ENCODE measurements at places on chromosomes 7 and 10.

- DNase-seq: no peak
Measured at GRCh38 chr10:58010073-58010702, 257.5 kb downstream of the IPMK start.

GRCh38 chr7:50317697-50318669 lies 13.5 kb downstream of the IKZF1 start:
- DNase-seq: no peak

- DNase-seq: no peak
Measured at GRCh38 chr7:128458956-128459355, 3.3 kb downstream of the HILPDA start.

- DNase-seq: no peak
Measured at GRCh38 chr10:122575776-122576175, 15.2 kb downstream of the DMBT1 start.

- no peak for DNase-seq
Measured at GRCh38 chr7:112362053-112362650, 88.1 kb upstream of the IFRD1 start.

DNA sequence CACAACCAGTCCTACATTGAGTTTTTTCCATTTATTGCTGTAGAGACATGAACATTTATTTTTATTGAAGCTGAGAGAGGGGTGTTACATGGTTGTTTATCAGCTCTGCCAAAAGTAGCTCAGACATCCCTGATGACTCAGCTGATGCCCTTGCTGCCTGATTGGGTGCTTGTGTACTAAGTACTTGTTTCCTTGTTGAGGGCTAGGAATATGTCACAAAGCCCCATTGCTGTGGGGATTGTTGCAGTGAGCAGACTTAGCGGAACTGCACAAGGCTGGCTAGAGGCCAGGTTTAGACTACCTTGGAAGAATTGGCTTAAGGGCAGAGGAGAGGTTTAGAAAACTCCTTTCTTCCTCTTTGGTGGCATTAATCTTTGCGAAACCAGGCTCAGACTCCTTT lies 110.6 kb downstream of the AUTS2 start:
- DNase-seq: no peak

GRCh38 chr10:79342811-79343561 lies 4.3 kb upstream of the PPIF start:
- DNase-seq: no peak

GRCh38 chr10:30420266-30420665 lies 13.7 kb upstream of the MAP3K8 start:
- DNase-seq: no peak

GRCh38 chr10:34405611-34406462 lies 409.3 kb downstream of the PARD3 start:
- DNase-seq: no peak

DNA sequence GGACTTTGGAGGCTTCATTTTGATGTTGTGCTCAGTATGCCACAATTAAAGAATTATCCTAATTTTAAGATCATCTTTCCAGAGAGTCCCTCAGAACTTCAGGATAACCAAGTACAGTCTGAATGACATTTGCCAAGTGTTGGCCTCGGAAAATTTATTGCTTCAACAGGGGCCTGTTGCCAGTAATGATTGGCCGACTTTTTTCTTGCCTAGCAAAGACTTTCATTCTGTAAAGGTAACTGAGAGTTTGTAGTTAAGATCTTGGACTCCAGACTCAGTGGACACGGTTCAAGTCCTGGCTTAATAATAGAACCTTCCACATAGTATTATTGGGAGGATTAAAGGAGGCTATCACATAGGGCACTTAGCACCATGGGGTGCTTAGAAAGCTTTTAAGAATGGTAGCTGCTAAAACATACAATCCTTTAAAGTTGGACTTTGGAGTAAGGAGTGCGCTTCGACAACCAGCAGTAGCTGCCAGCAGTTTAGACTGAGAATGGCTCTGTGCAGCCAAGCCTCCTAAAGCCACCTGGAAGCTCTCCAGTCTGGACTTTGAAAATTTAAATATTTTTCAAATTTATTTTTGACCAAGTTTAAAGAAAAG lies 90.0 kb downstream of the PLCE1 start:
- DNase-seq: no peak

DNA sequence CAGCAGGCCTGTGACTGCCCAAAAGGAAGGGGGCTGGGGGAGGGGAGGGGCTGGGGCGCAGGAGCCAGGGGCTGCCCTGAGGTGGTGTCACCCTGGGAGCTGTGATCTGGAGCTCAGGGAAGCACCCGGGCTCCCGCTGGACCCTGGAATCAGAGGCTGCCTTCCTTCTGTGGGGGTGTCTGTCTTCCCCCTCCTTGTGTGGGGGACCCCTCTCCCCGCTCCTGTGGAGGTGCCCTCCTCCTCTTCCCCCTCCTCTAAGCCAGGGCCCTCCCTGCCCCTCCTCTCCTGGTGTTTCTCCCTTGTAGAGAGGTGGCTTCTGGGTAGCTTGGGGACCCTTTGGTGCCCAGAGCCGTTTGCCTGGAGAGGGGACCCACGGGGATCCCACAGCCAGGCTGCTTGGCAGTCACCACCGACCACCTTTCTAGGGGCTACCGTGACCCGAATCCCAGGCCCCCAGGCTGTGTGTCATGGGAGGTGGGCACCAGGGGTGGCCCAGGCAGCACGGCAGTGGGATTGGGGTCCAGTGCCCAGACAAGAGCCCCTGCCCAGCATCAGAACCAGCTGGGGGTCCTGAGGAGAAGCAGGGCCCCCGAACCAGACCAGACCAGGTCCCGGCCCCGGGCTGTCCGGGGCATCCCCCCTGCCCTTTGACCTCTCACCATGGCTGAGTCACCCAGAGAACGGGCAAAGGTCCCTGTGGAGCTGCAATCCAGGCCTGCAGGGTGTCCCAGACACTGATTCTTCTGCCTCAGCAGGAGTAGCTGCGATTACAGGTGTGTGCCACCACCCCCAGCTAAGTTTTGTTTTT lies 741 bp downstream of the PRAP1 start:
- DNase-seq: no peak

GRCh38 chr7:106792233-106792926 lies 72.7 kb upstream of the PIK3CG start:
- DNase-seq: no peak

- DNase-seq: no peak
Measured at GRCh38 chr10:58968389-58968755, 208.1 kb upstream of the PHYHIPL start.

- DNase-seq: no peak
Measured at GRCh38 chr10:123879606-123880257, 11.9 kb downstream of the CPXM2 start.

- DNase-seq: no peak
Measured at GRCh38 chr7:108455998-108456677, at the start of gene NRCAM. Gene NRCAM, minus strand, starts transcription at chr7:108456436. Its CDS starts 216,372 bp downstream, at chr7:108240064.

GRCh38 chr7:140677496-140677895 lies 4.8 kb downstream of the ADCK2 start:
- DNase-seq: no peak

DNA sequence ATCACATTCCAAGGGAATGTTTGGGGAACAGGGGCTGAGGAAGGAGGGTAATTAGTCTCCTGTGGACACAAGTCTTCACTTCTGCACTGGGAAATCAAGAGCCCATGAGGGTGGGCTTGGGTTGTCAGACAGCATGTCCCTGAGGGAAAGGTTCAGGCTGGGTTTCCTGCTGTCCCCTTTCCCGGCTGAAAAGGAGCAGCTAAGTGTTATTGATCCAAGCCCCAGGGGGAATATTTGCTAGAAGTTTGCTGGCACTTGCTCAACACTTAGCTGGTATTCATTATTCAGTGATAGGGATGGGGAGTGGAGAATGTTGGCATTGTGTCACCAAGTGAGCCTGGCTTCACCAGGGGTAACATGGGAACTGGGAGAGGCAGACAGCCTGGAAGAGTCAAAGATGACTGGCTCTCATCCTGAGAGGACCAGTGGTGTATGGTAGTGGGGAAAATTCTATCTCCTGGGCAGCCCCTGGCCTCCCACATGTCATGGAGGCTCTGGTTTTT lies 344.4 kb upstream of the PODXL start:
- DNase-seq: no peak

DNA sequence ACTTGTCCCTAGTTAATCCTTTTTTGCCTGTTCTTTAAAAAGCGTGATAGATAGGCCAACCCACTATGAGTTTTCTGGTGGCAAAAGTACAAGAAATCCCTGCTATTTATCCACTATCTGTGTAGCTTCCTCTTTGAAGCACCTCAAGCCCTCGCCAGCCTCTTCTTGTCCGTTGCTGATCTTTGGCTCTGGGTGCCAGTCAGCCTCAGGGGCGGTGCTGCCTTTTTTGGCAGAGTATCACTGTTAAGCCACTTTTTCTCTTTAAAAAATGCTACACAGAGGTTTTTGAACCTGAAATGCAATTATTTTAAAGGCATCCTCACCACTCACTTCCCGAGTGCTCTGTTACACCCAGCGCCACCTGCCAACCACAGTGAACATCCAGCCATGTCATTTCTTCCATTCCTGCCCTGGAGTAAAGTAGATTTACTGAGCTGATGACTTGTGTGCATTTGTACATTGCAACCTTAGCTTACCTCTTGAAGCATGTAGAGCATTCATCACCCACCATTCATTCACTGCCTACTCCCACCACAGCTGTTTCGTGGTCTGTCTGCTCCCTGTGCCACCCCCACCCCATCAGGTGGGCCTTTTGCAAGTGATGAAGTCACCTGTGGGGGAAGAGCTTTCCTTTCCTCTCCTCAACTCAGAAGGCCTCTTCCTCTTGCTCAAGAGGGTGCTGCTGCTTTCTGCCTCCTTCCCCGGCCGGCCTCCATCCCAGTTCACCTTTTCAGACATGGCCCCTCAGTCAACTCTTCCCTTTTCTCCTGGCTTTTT lies 414.2 kb upstream of the GALNT17 start:
- no peak for DNase-seq

DNA sequence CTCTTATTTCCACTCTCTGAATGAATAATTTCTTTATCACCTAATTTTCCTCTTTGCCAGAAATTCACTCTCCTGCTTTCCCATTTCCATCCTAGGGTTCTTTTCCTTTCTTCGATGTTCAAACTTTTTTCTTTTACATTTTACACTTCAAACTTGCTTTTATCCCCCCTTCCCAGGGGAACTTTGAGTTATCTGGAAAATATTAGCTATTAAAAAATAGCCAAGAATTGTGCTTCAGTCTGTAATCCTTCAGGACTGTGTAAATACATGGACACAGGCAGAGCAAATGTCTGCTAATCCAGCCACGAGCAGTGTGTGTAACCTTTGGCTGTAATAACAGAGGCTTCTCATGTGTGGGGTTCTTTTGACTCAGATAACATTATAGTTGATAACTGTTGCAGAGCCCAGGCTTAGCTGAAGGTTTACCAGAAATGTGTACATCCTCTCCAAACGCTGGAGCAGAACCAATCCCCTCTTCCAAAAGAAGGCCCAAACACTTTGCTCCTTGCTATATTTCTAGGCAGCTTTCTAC lies 4.6 kb downstream of the ASB4 start:
- no peak for DNase-seq

- DNase-seq: no peak
Measured at GRCh38 chr10:69752479-69752878, 49.2 kb upstream of the COL13A1 start.

DNA sequence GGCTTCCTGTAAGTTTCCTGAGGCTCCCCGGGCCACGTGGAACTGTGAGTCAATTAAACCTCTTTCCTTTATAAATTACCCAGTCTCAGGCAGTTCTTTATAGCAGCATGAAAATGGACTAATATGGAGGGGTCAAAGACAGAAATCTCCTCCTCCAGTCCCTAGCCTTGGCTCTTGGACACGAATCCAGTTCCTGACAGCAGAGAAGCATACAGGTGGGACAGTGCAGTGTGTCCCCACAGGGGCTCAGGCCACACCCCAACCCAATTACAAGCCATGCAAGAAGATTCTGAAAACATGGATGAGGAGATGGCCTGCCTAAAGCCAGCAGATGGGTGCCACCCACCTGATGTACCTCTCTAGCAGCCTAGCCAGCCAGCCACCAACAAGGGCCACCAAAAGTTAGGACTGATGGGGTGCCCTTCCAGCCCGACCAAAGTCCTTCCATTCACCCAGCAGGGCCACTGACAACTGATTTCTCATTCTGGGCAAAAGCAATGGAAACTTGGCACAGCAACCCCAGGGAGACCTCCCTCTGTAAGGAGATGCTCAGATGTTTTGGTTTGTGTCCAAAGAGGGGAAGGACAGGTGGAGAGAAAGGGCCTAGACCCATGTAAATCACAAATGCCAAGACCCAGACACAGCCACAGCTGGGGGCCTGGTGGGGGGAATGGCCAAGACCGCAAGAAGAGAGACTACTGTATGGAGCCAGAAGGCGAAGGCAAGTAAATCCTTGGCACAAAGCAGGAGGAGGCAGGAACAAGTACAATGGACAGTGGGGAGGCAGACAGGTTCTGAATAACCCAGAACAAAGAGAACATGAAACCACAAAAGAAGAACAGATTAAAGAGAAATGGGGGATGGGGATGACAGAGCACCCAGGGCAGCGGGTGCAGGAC lies 13.6 kb downstream of the GPRIN2 start:
- DNase-seq: no peak

GRCh38 chr10:131046194-131046593 lies 265.3 kb downstream of the TCERG1L start:
- DNase-seq: no peak

DNA sequence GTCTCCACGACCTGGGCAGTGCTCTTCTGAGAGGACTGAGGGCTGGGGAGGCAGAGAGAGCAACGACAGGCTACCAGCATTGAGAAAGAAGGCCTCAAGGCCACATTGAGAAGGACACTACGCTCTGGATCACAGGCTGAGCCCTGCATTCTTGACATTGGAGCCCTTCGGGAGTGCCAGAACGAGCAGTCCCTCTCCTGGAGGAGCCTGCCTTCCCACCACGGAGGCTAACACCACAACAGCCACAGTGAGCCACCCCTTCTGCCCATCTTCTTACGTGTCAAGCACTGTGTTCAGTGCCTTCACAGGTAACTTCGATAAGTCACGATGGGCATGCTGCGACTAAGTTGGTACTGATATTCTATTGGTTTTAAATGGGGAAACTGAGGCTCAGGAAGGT lies 267.8 kb downstream of the RPS24 start:
- DNase-seq: no peak

- DNase-seq: no peak
Measured at GRCh38 chr7:133233142-133233541, 19.7 kb upstream of the EXOC4 start.

DNA sequence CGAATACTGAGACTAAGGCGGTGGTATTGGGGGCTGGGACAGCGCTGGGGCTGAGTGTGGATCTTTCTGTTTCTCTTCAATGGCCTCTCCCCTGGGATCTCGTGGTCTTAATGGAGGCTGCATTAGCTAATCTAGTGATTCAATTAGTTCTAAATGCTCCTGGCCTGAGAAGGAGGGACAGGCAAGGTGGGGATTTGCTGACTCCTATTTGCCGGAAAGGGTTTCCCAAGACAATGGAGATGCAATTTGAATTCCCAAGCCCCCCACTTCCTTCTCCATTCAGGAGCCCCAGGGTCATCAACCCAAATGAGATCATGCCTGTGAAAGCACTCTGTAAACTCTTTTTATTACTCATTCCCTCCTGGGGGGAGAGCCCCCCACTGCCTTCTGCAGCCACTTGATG lies 111.7 kb upstream of the PLXNA4 start:
- DNase-seq: no peak

Measured in stimulated activated CD8-positive, alpha-beta memory T cell treated with anti-CD3 and anti-CD28 coated beads, Interleukin-15, amount 100 ng/mL, for 4 hours (primary cell).